Effector memory CD8-positive, alpha-beta T cell (primary cell): ENCODE measurements at places on chromosomes 3 and 15.

DNA sequence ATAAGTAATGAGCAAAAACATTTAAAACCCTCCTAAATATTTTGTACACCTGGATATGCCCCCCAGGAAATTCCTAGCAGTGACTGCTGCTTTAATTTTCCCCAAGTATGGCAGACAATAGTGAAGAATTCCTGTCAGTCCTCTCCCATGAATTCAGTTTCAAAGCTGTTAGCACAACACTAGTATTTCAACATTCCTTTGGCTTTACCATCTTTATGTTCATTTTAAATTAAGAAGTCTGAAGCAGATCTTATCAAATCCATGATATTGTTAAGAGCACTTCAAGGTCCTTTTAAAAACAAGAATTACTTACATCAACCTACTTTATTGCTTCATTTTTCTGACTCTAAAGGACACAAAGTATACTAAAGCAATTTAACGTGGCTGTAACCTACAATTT, 28.8 kb upstream of the CDIN1 start:
- DNase-seq = no peak

GRCh38 chr3:140500473-140500872, 177.4 kb upstream of the TRIM42 start:
- DNase-seq = no peak

- no peak for DNase-seq
These were observed 562 bp downstream of the TCTA start for GRCh38 chr3:49412632-49413337.

- no peak for DNase-seq
These were observed 6.2 kb downstream of the ZXDC start for GRCh38 chr3:126469479-126469878.

GRCh38 chr3:177887475-177887874, 648.8 kb upstream of the KCNMB2 start:
- no peak for DNase-seq

DNA sequence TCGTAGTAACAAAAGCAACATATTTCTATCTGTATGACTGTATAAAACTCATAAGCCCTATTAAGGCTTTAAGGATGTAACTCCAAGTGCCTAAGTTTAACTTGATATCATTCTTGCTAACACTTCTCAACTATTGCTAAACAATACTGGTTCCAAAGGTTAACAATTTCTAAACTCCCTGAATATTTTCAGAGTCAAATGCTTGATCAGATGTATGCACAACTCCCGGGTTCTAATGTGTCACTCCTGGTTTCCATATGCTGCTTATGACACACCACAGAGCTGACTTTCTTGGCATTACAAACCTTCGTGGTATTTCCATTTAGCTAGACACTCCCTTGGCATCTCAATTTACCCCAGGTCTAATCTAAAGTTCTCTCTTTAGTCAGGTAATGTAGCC, 26.3 kb downstream of the DZIP1L start:
- DNase-seq = no peak

- DNase-seq = no peak
These were observed 216.6 kb upstream of the IL12A start for GRCh38 chr3:159771865-159772611.

GRCh38 chr3:5423076-5423475, 235.6 kb downstream of the EDEM1 start:
- no peak for DNase-seq

GRCh38 chr3:25897019-25897418, 107.1 kb downstream of the OXSM start:
- DNase-seq = no peak

DNA sequence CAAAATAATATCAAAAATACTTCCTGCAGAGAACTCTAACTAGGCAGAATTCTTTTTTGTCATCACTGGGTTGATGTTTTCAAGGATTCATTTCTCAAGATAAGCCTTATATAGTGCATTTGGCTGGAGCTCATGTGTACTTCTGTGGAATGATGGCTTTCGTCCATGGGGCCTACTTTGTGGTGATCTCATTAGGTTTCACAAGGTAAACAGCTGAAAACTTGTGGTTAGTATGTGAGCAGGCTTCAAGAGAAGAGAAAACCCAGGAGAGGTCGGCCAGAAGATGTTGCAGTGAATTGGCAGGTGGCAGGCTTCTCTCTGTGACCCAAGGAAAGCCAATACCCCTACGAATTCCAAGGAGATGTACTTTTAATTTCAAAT, 121.4 kb upstream of the PHLDB2 start:
- no peak for DNase-seq

DNA sequence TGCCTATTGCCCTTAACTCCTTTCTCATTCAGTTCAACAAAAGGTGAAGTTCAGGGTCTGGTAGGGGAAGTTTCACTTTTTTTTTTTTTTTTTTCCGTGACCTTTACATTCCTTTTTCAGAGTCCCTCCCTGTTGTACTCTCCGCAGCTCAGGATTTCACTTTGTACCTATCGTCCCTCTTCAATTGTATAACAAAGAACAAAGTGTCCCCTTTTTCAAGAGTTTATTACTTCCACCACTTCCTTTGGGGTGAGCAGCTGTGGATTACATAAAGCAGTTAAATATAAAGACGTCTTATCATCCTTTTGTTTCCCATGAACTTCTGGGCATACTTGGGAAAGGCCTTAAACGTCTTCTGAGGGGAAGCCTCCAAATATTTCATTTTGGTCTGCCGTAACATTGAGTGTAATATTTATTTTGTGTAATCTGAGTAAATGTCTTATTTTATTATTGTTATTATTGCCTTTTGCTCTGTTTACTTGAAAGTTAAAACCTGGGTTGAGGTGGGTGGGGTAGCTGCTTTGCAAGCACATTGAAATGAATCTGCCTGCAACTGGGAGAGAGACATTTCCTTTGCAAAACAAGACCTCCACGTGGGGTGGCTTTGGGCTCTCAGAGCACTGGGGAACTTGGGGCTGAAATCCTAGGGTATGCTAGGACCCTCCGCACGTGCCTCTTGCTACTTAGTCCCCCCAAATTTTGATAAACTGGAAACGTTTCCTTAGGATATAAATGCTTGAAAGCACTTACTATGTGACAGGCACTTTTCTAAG, 169.4 kb downstream of the MCTP2 start:
- no peak for DNase-seq

DNA sequence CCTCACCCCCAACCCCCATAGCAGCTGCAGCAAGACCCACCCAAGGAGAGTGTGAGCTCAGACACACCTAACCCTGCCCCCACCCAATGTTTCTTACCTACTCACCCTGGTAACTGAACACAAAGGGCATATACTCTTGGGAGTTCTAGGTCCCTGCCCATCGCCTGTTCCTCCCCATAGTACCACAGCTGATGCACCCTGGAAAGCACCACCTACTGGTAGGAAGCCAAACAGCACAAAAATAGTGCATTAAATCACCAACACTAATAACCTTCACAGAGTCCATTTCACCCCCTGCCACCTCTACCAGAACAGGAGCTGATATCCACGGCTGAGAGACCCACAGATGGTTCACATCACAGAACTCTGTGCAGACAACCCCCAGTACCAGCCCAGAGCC, 245.2 kb downstream of the EFHB start:
- no peak for DNase-seq

DNA sequence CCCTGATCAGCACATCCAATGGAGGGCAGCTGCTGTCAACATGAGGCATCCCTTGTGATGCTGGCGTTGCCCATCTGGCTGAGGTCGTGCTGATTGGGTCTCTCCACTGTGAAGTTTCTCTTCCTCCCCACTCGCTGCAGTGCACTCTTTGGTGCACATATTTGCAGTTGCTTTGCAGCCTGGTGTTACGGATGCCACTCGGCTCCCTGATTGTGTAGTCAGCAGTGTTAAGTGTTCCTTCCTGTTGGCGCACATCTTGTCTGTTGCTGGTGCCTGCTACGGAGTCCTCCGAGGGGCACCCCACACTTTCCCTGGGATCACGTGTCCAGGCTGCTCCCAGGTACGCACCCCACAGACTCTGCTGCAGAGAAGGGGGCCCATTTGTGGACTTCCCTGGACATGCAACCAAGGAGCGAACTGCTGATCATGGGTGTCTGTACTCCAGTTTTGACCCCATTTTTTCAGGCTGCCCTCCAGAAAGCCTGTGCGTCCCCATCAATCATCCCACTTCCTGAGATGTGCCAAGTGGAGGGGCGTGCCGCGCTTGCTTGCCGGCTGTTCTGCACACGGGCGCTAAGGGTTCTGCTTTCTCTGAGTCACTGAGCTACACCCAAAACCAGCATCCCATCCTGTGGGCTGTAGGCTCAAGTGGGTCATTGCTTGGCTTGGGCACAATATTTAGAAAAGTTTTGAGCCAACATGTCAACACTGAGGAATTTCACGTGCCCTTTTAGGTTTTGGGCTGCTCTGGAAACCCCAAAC, 98.6 kb downstream of the FBLN2 start:
- DNase-seq = peak; percentile 22

DNA sequence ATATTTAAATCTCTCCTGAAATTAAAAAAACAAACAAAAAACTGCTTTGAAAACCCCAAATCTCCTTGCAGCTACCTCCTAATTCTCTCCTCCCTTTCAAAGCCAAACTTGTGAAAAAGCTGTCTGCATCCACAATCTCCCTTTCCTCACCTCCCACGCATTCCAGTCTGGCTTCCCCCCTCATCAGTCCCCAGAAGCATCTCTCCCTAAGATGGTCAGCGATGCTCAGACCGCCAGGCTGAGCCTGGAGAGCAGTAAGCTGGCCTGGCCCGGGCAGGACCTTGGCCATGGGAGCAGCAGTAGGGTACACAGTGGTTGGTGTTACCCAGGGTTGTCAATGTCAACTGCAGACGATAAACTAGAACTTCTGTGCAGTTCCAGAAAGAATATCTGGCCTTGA, 32.9 kb upstream of the BLM start:
- DNase-seq = no peak

DNA sequence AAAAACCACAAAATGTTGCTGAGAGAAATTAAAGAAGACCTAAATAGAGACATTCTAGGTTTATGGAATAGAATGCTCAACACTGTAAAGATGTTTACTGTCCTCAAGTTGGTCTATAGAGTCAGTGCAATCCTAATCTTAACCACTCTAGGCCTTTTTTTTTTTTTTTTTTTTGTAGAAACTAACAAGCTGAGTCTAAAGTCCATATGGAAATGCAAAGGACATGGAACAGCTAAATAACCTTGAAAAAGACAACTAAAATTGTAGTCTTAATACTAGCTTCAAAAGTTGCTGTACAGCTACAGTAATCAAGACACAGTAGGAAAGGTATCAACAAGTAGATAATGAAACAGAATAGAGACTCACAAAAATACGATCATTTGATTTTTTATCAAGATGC, 32.9 kb downstream of the CDV3 start:
- no peak for DNase-seq

DNA sequence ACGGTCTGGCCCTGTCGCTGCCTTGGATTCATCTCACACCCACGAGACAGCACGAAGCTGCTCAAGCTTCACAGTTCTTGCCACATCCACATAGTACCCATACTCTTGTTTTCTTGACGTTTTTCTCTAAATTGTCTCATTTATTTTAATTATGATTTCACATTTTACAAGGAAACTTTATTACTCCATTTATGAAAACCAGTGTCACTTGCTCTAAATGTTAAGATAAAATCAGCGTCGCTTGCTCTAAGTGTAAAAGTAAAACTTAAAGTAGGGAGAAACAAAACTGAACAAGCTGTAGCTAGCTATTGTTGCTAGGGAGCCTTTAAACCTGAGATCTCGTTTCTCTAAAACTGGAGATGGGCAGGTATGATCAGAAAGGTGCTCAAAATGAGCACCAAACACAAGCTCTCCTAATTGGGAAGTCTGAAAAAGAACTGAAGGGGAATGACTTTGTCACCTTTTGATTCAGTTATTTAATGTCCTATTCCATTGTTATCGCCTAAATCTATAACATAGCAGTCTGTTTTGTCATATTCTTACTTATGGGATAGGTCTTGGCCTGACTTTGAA, 680 bp downstream of the IFT122 start:
- no peak for DNase-seq

- no peak for DNase-seq
These were observed 851 bp downstream of the AP2M1 start for GRCh38 chr3:184175506-184175905.

DNA sequence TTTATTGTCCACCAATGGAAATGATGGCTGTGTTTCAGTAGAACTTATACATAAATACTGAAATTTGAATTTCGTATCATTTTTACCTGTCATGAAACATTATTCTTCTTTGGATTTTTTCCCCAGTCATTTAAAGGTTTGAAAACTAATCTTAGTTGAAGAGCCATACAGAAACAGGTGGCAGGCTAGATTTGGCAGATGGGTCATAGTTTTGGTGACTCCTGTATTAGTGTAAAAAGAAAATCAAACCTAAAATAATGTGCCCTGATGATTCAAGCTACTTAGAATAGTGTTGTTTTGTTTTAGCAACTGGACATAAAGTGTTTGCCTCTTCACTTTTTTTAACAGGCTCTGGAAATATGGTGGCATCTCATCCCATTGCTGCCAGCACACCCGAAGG, 68.9 kb downstream of the SIDT1 start:
- no peak for DNase-seq

DNA sequence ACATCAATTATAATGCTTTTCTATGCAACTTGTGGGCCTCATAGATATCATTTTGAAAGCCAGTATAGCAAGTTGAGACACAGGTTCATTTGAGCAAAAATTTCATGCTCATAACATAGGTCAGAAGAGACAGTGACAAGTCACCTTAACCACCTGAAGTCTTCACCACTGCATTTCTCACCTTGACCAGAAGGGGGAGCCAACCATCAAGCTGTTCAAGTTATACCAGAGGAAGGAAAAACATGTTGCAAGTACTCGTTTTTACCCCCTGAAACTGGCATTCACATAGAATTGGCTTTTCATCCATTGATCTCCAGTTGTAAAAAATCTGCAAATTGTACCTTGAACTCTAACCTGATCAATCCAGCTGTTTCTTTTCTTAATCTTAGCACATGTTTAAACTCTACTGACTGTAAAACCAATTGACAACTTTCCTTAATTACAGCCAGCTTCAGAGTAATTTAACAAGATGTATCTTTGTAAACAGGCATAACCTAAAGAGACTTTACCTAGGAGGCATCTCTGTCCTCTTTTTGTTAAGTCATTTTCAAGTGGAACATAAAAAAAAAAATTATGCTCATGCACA, 1.4 kb downstream of the LMOD3 start:
- peak; percentile 78 for DNase-seq

GRCh38 chr15:59360896-59361295, 11.8 kb downstream of the MYO1E start:
- DNase-seq = no peak

GRCh38 chr3:93910097-93910496, 63.6 kb downstream of the PROS1 start:
- no peak for DNase-seq

DNA sequence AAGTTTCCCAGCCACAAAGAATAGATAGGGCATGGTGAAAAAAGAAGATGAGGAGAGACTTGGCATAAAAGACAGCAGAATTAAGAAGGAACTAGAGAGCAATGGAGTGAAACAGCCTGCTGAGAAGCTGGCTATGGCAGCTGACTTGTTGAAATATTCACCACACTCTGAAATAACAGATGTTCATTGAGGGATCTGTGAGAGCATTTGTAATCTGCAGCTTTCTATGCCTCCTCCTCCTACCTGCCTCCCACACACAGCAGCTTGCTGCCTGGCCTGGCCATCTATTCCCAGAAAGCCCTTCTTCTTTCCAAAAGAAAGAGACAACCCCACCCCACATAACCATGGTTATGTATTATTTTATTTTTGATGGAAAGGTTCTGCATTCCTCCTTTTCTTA, 303.9 kb downstream of the GAP43 start:
- no peak for DNase-seq

- DNase-seq = no peak
These were observed 21.0 kb downstream of the SEC61A1 start for GRCh38 chr3:128073185-128073725.

GRCh38 chr3:186514296-186515002, 29.7 kb downstream of the CRYGS start:
- no peak for DNase-seq
